LNCaP clone FGC (cell line): ENCODE measurements at places on chromosomes 7 and 10.

DNA sequence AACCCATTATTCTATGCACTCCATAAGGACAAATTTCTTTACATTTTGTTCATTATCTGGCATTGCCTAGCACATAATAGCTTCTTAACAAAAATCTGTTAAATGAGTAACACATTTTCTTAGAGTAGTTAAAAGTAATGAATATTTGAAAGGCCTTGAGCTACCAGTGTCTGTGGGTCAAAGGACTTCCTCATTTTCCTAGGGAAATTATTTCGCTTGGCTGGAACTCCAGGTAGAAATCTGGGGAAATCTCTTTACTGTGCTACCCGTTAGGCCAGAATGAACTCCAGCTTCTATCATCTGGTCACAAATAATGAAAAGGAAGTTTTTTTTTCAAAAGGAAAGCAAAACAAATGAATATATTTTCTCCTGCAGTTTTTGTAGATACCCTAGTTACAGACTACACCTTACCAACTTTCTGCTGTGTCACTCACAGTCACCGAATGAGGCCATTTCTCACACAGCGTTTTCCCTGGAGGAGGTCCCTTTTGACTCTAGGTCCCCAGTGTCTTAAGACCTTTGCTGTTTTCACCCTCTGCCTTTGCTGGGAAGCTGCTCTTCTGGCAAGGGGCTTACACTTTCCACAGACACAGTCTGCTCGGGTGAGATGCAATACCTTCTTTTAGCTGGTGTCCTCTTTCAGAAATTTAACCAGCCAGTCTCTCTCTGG lies 1.6 kb downstream of the SAMD9L start:
- DNase-seq, result no peak

GRCh38 chr10:101827919-101828600 lies 9.8 kb upstream of the OGA start:
- DNase-seq, result no peak

GRCh38 chr7:56479136-56479535 lies 362.9 kb upstream of the NUPR2 start:
- DNase-seq, result no peak

- DNase-seq, result no peak
Observed at GRCh38 chr7:94323844-94324243, 70.9 kb upstream of the COL1A2 start.

GRCh38 chr10:15661574-15661973 lies 58.1 kb downstream of the ITGA8 start:
- DNase-seq, result no peak

DNA sequence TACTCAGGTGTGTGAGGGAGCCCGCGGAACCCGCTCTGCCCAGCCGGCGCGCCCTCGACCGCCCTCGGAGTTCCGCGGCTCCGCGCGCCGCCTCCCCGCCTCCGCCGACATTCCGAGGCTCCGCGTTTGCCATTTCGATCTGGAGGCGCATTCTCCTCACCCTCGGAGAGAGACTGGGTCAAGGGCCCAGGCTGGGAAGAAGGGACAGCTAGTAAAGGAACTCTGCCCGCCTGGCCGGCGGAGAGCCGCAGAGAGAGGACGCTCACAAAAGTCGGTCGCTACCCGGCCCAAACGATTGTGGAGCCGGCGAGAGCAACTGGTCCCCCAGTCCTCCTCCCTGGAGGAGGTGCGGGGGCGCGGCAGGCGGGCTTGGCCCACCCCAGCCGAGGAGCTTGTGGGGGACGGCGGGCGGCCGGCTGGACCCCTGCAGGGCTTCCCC lies 74.5 kb upstream of the LEP start:
- no peak for DNase-seq
